Thymus (tissue), 14 donors: ENCODE measurements at places on chromosomes 1 and 21. TPM values are rescaled to one million over a fixed set of nuclear protein-coding genes. Genes with fewer than 3 reads are reported as not detected.

DNA sequence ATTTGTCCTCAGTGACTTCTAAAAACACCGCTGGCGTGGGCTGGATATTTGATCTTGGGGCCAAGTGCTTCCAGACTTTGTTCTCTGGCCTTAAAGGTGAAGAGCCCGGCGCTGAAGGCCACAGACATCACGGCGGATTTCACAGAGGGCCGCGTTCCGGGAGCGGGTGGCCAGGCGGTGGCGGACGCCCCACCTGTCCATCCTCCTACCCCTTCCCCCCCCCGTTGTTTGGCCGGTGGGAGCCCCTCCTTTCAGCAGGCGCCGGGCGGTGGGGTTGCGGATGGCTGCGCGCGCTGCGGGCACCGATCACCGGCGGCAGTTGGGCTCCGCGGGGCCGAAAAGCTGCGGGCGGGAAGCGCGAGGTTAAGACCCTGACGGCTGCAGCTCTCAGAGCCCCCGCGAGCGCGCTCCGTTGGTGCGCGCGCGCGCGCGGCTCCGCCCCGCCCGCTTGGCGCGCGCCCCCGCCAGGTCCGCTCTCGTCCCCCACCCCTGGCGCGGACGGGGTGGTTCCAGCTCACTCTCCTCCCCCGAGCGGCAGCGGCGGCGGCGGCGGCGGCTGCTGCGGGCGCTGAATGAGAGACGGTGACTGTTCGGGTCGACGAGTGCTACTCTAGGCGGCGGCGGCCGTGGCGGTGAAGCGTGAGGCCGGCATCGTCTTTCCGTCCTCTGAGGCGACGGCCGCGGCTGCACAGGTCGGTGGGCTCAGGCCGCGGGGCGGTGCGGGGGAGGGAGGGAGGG, at the start of gene RALGPS2:
RALGPS2 (plus strand) TSS at position 517 of the 738 bp plus-strand sequence. CDS start 51,521 bp downstream, outside the sequence.
- peak; percentile 89 for DNase-seq

GRCh38 chr1:170321113-170321512, 175.4 kb downstream of the NTMT2 start:
- DNase-seq: no peak

DNA sequence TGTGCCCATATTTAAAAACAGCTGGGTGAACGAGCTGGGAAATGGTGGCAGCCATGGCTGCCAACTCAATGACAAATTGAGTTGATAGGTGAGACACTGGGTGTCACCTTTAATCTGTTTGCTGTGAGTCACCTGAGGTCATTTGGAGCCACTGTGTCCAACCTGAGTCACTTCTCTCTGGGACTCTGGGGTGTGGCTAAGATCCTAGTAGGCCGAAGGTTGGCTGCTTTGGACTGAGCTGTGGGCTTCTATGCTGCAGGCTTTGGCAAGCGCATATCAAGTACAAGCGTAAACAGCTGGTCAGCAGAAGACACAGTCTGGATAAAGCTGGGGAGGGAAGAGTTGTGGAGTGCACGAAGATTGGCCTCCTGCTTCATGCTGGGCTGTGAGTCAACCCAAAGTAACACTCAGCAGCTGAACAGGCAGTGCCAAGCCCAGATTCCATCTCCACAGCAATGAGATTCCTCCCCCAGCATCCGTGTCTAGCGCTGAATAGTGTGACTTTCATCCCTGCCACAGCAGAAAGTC, 24.0 kb downstream of the TEX35 start:
- no peak for DNase-seq

GRCh38 chr1:162029157-162029556, 5.5 kb upstream of the OLFML2B start:
- no peak for DNase-seq

DNA sequence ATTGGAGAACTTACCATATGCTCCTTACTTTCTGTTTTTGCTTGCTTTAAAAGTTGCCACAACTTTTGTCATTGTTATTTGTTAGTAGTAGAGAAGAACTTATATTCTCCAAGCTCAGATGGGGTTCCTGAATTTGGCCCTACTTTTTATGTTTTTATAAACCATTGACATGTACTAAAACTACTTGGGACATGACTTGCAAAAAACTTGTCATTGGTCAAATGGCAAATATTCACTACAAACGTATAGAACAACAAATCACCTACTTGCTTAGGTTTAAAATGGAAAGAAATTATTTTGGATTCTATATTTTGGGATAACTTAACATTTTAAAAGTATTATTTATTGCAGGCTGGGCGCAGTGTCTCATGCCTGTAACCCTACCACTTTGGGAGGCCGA, 32.7 kb downstream of the PIGP start:
- no peak for DNase-seq

DNA sequence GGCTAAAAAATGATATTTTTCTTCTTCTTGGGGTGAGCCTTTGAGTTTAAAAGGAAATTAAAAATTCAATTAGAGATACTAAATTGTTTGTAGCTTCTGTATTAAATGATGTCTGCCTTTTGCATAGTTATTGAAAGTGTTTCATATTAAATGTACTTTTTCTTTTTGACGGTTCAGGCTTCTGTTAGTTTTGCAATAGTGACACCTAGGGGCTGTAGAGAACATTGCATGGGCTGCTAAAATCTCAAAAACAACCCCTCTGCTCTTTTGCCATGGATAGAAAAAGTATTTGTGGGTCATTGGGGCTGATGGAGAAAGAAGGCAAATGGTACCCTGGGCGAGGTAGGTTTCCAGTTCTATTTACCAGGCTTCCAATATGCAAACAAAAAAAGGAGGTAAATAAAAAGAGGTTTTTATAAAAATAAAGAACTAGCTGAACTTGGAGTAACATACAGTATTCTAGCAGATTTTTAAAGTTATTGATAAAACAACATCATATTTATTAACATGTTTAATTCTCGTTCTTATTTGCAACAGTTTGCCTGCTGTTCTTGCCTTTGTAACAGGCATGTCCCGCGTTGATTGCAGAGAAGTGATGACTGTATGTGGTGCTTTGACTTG, 115.4 kb upstream of the HOOK1 start:
- DNase-seq: no peak

GRCh38 chr1:86774305-86775295, 70.2 kb downstream of the SH3GLB1 start:
- DNase-seq: peak; percentile 75

DNA sequence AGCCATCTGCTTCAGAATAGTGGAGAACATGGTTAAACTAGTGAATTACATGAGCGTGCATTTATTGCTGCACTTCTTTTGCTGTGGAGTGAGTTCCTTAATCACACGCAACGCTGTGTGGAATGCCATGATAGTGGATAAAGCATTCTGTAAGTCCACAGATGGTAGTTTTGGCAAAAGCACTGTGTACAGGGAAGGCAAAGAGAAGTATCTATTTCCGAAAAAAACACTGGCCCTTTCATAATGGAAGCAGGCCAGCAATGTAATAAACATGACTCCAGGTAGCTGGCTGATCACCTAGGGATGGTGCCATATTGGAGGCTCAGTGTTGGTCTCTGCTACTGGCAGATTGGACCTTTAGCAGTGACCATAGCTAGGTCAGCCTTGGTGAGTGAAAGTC, 67.6 kb downstream of the FH start:
- no peak for DNase-seq

DNA sequence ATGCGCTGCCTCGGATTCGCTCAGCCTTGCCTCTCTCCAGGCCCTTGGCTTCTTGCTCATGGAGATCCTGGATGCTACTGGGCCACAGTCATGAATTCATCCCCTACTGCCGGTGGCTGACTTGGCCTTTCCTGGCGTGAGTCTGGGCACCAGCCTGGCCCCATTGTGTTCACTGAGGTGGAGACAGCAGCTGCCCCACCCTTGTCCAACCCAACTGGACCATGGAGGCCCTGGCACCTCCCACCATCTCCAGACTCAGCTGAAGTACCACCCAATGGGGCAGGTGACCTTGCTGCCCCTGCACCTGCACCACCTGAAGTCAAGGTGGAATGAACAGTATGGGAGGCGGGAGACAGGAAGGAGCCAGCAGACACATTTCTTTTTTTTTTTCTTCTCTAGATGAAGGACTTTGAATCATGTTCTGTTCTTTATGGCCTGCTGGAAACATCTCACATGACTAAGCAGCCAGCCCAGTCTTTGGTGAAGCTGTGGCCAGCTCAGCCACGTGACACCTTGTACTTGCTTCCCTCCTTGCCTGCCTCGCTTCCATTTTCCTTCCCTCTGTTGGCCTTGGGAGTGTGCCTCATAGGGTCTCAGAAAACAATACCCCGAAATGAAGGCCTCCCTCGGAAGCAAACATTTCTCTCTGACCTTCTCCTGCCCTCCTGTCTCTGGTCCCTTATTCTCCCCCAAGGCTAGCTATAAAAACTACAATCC, 3.8 kb upstream of the SLC30A2 start:
- DNase-seq: no peak

GRCh38 chr1:186680245-186681061, at the start of gene PTGS2:
PTGS2 (minus strand) TSS chr1:186680423; CDS start chr1:186680290, 133 bp downstream.
- DNase-seq: peak; percentile 40

- peak; percentile 13 for DNase-seq
These were observed 65.3 kb downstream of the ZNF697 start for GRCh38 chr1:119582801-119583200.

DNA sequence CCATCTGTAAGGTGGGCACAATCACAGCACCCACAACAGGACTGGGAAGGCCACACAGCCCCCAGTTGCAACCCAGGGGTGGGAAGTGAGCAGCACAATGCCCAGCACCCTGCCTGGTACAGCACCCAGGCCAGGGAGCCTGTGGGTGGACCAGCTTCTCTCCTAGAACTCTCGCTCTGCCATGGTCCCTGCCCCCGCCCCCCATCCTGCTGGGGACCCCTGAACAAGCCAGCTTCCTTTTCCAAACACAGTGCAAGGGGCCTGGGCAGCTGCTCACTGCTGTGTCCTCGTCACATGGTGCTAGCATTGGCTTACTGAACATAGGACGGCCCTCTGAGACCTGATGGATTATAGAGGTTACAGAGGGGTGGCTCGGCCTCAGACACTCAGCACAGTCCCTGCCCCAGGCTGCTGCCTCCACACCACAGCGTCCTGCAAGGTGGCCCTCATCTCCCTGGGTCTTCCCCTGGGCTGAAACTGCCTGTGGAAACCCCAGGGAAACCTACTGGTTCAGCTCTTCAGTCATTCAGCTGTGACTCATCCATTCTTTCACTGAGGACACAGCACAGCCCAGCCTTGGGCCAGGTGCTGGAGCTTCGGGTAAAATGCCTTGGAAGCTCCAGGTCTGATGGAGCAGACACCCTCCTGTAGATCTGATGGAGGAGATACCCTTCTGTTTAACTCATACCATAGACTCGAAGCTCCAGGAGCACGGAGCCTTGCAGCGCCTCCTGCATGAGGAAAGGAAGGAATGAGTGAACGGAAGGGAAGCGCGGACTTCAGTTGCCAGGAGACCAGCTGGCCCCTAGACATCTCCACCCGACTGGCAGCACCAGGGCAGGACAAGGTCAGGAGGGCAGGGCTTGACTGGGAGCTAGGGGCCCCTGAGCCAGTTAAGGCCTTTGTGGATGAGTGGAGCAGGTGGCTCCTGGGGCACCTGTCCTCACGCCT, 8.1 kb upstream of the PRDM16 start:
- no peak for DNase-seq

DNA sequence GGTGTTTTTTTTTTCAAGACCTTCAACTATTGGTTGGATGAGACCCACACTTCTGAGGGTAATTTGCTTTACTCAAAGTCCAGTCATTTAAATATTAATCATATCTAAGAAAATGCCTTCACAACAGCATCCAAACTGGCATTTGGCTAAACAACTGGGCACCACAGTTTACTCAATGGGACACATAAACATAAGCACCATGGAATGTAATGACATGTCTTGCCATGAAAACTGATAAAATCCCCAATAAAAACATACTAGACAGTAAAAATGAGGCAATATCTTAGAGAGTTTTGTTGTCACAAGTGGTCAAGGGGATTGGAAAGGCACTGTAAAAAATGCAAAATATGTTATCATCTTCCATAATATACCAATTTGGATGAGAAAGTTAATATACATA, 838.8 kb upstream of the ADAMTS5 start:
- no peak for DNase-seq

GRCh38 chr21:22174746-22175145, 1176.5 kb downstream of the NCAM2 start:
- DNase-seq: no peak

DNA sequence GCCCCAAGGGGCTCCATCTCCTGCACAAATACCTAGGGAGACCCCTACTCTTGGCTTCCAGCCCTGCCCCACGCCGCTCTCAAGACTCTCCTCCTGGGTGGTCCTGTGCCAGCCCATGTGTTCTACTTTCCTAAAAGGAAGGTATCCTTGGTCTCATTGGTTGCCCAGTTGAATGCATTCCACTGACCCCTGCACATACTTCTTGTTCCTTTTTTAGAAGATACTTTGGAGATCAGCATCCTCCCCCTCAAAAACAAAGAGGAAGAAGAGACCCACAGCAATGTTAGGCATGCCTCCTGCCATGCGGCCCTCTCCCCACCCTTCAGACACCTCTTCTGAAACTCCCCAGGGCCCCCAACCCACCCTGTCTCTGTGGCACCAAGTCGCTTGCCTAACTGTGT, 4.1 kb downstream of the SLAMF9 start:
- DNase-seq: no peak

DNA sequence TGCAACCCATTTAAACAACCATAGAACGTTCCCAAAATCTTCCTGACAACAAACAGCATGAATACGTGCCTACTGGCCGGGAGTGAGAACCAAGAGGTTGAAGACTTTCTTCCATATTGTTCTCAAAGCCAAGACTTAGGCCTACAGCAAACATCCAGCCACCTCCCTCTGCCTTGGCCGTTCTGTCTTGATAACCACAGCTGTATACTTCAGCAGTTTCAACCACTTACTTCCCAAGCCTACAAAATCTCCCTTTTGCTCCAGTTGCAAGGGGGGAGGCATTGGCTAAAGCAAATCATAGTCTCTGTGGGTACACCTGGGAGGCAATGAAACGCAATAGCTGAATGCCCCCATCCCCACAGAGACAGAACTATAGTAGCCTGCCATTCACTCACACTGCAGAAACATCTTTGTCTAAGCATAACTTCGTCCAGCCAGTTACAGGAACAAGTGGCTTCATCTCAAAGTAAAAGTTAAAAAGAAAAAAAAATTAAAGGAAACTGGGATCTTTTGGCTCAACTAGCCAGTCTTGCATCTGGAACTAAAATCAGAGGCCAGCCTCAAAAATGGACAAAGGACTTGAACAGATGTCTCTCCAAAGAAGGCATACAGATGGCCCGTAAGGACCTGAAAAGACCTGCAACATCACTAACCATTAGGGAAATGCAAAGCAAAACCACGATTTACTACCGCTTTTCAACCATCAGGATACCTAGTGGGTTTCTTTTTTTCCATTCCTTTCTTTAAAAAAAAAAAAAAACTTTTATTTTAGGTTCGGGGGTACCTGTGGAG, 186.0 kb downstream of the PSMG1 start:
- no peak for DNase-seq

GRCh38 chr21:33767236-33767635, 124.9 kb downstream of the ITSN1 start:
- no peak for DNase-seq

The PCSK9 gene
- total RNA-seq: 0.09 TPM

The SLC2A1 gene
- total RNA-seq: 23.7 TPM

The RSPH1 gene
- 0.38 TPM for total RNA-seq

The RNF207 gene
- 3.0 TPM for total RNA-seq

The TMEM54 gene
- 2.2 TPM for total RNA-seq
